Left ventricle myocardium superior (tissue), 1 donor: ENCODE measurements at places on chromosomes 12 and 14. TPM values are rescaled to one million over a fixed set of nuclear protein-coding genes. Genes with fewer than 3 reads are reported as not detected.
A peak's percentile ranks its signal among the peaks of the same experiment; 100 is the strongest.

DNA sequence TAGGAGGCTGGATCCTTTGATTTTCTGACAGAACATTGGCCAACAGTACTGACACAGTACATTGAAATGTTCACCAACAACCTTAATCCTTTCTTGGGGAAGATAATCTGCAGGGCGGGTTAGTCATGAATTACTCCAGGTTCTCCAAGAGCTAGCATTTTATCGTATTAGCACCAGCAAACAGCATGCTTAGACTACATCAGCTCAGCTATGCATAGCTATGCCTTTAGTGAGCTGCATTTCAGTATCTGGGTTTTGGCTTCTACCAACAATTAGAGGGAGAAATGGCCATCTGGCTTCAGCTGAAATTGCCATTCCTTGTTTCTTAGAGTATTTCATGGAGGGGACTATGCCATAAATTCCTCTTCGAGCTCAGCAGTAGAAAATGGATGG is 33.8 kb downstream of the SAMD4A start:
- DNase-seq, result no peak

- DNase-seq, result no peak
Observed at GRCh38 chr12:50275556-50275955, 7.8 kb downstream of the LIMA1 start.

- no peak for DNase-seq
Observed at GRCh38 chr12:71415336-71416231, 24.0 kb upstream of the LGR5 start.

- DNase-seq, result no peak
Observed at GRCh38 chr12:68773582-68773981, 27.6 kb downstream of the SLC35E3 start.

GRCh38 chr12:50508970-50509663 is 4.3 kb downstream of the DIP2B start:
- DNase-seq, result no peak

GRCh38 chr14:92413379-92413778 is 90.4 kb downstream of the SLC24A4 start:
- no peak for DNase-seq

DNA sequence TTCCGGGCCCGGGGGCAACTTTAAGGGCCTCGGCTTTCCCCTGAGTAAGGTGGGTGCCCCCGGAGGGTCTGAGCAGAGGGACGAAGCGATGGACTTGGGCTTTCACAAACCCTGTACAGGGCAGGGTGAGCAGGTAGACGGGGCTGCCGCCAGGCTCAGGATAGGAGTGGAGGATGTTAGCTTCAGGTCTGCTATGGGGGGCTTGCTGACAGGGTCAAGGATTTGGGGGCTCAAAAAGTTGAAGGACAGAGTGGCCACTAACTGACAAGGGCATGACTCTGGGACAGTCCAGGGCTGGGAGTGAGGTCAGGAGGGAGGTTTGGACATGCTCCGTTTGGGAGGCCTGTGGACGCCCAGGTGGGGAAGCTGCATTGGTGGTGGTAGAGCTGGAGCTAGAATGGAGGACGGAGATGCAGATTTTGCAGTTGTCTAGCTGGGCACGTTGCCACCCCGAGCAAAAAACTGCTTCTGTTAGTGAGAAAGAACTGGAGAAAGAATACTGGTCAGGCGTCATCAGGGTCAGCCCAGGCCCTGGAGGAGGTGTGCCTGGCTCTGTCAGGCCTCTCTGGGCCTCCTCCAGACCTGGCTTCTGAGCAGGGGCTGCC is 113.3 kb downstream of the ADGRD1 start:
- no peak for DNase-seq

- DNase-seq, result no peak
Observed at GRCh38 chr12:112347581-112347982, 34.6 kb downstream of the HECTD4 start.

GRCh38 chr12:123833830-123834229 is 71.7 kb downstream of the DNAH10 start:
- no peak for DNase-seq

- DNase-seq, result no peak
Observed at GRCh38 chr12:92218394-92219077, 72.9 kb upstream of the BTG1 start.

- DNase-seq, result no peak
Observed at GRCh38 chr12:32290411-32290810, 108.9 kb upstream of the FGD4 start.

DNA sequence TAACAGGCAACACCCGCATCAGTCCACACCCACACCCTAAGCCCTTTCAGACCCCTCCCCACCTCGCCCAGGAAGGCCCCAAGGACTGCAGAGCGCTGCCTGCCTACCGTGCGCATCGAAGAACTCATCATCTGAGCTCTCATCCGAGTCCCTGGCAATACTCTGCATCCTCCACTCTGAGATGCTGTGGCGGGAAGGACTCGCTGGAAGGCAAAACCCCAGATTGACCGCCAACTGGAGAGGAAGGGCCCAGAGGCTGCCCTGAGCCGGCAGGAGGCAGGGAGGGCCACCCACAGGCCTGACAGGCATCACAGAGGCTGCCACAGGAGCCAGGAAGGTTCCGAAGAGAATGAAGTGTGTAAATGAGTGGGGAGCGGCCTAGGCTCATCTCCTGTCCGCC is 23.8 kb downstream of the ARL6IP4 start:
- DNase-seq, result peak; percentile 8

DNA sequence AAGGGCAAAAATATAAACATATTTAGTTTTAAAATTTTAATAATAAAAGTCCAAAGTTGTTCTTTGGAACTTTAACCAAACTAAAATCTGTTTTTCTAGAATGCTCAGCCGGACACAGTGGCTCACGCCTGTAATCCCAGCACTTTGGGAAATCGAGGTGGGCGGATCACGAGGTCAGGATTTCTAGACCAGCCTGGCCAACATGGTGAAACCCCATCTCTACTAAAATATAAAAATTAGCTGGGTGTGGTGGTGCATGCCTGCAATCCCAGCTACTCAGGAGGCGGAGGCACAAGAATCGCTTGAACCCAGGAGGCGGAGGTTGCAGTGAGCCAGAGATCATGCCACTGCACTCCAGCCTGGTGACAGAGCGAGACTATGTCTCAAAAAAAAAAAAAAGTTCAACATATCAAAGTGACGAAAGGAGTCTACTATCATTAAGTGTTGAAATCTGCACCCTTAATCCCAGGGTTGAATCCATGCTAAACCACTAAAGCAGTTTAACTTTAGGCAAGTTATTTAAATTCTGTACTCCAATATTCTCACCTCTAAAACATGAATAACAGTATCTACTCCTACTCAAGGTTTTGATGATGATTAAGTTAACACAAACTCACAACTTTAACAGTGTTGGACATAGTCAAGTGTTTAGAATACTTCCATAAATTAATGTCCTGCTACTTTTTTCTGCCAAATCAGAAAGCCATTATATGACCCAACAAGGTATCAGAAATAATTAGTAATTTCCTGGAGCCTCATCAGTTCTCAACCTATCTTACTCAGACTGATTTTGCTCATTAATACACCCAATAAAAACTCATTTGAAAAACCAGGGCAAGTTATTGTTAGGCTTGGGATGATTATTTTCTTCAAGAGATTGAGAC is 11.0 kb downstream of the HNRNPC start:
- no peak for DNase-seq

GRCh38 chr14:76375947-76376404 is at the start of gene ESRRB:
Gene ESRRB (plus strand): TSS chr14:76376137. CDS start chr14:76376402, 265 bp downstream.
- no peak for DNase-seq

GRCh38 chr12:12562016-12562483 is 613 bp downstream of the DUSP16 start:
- peak; percentile 58 for DNase-seq

GRCh38 chr12:13230500-13230899 is 34.0 kb downstream of the EMP1 start:
- no peak for DNase-seq

DNA sequence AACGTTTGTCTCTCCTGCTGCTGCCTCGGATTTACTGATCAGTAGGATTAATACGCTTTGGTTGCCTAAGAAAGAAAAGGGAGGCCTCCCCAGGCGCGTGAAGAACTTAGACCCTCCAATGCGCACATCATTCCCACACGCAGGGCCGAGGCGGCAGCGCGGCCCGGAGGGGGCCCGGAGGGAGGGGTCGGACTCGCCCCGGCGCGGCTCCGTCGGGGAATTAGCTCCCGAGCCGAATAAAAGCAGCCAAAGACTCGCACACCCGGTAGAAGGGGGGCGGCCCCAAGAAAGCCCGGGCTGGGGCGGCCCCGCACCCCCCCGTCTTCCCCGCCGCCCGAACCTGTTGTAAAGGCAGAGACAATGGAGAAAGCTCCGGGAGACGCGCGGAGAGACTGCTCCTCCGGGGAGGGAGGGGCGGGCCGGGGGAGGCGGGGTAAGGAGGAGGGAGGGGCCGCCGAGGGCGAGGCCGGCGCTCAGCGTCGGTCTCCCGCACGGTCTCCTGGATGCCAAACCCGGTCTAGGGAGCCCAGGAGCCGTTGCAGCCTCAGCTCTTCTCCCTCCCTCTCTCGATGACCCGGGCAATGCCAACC is at the start of gene NELL2:
TSS of gene NELL2 (minus strand) at position 362 of the 590 bp plus-strand sequence. CDS start 446 bp downstream, outside the sequence.
- DNase-seq, result peak; percentile 29

GRCh38 chr12:105523164-105524057 is 192.9 kb downstream of the C12orf75 start:
- peak; percentile 90 for DNase-seq

DNA sequence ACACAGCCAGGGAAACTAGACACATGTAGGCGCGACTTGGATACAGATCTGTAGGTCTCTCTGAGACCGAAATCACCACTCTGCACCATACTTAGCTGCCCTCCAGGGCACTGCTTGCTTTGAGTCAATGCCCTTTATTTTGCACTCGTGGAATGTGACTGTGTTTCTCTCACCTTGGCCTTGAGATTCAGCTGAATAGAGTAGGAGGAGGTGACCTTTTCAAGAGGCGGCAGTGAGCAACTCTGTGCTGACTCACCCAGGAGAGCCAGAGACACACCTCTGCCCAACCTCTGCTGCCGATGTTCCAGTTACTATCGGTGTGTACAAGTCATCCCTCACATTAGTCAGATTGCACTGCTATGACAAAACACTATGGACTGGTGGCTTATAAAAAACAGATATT is 583.4 kb downstream of the VRK1 start:
- DNase-seq, result no peak

GRCh38 chr14:87840906-87841305 is 152.1 kb downstream of the GALC start:
- DNase-seq, result no peak

- no peak for DNase-seq
Observed at GRCh38 chr14:42980419-42980818, 1373.7 kb downstream of the LRFN5 start.

DNA sequence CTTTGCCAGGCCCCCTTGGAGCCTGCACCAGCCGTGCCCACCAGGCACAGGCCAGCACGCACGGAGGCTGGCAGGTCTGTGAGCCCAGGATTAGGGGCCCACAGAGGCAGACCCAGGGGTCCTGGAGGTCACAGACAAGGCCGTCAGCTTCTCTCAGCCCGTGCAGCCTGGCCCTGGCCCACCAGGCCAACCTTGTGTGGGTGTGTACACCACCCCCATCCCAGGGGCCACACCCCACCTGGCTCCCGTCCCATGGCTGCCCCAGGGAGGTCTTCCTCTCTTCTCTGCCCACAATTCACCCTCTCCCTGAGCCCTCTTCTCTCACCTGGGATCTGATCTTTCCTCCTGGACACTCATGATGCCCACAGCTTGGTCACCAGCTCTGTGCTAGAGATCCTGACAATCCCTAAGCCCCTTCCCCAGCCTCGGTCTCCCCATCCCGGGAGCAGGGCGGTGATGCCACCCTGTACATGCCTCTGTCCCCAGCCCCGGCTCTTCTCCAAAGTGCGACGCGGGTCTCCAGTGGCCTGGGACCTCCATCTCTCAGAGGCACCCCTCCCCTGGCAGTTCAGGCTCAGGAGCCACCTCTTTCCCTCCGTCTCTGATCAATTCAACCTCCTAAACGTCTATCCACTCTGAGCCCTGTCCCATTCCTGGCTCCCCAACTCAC is 31.1 kb upstream of the GPR132 start:
- DNase-seq, result no peak

GRCh38 chr14:100035700-100036099 is 29.5 kb upstream of the EVL start:
- DNase-seq, result no peak

DNA sequence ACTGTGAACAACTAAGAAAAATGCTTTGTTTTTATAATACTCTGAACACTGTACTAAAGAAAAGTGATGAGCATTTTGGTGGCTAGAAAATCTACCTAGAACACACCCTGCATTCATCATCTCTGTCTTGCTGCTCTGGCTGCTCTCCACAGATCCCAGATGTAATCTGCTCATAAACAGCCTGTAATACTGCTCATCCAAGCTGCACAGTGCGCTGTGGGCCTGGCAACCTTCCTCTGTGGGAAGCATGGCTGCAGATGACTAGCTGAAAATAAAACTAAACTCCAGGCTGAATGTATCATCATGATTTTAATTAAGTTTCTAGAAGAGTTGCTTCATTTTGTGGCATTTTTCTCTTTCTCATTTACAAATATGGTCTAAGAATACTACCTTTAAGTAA is 200.7 kb downstream of the SLC2A13 start:
- DNase-seq, result peak; percentile 72

DNA sequence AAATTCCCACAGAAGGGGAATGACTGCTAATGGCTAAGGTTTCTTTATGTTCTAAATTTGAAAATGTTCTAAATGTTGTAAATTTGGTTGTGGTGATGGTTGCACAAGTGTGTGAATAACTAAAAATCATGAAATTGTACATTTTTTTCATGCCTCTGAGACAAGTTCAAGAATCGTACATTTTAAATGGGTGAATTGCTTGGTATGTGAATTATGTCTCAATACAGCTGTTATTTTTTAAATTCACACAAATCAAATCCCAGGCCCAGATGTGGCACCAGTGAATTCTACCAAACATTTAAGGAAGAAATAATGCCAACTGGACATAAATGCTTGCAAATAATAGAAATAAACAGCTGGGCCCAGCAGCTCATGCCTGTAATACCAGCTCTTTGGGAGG is 28.6 kb upstream of the RND1 start:
- no peak for DNase-seq

DNA sequence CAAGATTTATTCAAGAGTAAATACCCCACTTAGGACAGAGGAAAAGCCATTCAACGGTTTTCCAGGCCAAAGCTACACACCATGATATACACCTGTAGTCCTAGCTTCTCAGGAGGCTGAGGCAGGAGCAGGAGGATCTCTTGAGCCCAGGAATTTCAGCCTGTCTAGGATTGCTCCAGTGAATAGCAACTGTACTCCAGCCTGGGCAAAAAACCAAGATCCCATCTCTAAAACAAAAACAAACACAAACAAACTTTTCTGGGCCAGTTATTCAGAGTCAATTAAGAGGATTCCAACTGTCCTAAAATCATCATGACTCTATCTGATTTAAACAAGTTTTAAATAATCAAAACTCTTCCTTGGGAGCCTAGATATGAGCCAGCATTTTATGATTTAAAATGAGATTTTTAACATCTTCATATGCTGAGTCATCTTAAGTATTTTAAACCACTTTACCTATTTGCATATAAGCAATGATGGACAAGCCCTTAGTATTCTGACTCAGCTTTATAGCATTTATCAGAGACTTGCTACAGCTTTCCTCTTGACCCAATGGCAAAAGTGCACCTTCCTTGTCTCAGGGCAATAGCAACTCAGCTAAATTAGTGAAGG is 77.1 kb downstream of the KCNMB4 start:
- DNase-seq, result no peak

EML1 gene
- 42.9 TPM for total RNA-seq

MYL2 gene
- 22,131 TPM for total RNA-seq

KRAS gene
- 12.1 TPM for total RNA-seq

TMEM52B gene
- not detected for total RNA-seq

CLEC9A gene
- total RNA-seq, result not detected

LPAR5 gene
- 8.6 TPM for total RNA-seq

KCNMB4 gene
- 1.9 TPM for total RNA-seq

BIN2 gene
- total RNA-seq, result 1.7 TPM

TMEM253 gene
- 0.20 TPM for total RNA-seq

KRT82 gene
- not detected for total RNA-seq

SIRT4 gene
- 10.2 TPM for total RNA-seq

BEST3 gene
- total RNA-seq, result 0.55 TPM
